Stimulated activated CD8-positive, alpha-beta memory T cell treated with anti-CD3 and anti-CD28 coated beads, Interleukin-2, amount 100 ng/mL, for 1 hour (primary cell): ENCODE measurements at places on chromosomes 12 and 14.
A peak's percentile ranks its signal among the peaks of the same experiment; 100 is the strongest.

- peak; percentile 82 for DNase-seq
These were observed at the start of gene SIRT4 for GRCh38 chr12:120301962-120302815. Gene SIRT4 (plus strand): TSS chr12:120302321. CDS start chr12:120303562, 1,241 bp downstream.

DNA sequence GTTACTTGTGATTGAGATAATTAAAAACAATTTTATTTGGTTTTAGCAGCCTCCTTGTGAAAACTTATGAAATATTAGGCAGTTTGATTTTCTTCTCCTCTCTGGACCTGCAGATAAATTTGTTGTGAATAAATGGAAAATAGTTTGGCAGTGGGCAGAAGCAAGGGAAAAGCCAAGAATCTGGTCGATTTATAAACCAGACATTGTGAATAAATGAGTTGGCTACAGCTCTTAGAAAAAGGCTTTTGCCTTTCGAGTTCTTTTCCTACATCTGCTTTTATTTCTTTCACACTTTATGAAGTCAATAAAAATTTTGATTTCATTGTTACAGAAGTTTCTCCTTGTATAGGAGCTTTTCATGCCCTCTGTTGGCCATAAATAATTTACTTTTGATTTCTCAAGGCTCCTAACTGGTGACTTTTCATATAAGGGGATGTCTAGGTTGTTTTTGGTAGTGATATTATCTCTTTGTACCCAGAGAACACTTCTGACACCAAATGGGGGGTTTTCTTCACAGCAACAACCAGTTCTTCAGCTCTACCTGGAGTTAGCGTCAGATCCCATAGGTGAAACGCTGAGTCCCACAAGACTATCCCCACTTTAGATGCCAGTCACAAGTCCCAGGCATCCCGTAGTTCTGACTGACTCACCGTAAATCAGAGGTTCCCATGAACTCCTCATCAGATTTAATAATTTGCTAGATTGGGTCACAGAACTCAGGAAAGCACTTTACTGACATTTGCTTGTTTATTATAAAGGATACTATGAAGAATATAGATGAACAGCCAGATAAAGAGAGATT lies 136.5 kb upstream of the DNM1L start:
- no peak for DNase-seq

DNA sequence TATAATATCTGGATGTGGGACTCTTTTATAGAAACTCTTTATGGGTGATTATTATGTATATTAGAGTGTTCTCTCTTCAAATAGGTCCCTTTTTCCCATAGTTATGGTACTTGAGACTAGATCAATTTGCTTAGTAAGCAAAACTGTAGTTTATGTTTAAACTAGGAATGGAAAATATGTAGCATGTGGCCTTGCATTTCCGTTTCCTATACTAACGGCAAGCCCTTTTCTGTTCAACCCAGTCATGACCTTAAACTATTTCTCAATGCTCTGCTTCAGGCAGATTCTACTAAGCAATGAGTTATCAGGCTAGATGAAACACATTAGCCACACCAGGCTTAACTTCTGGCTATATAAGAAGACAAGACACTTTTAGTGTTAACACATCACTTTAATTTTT lies 84.6 kb downstream of the OTOGL start:
- DNase-seq, result no peak

GRCh38 chr12:42002563-42002962 lies 142.1 kb downstream of the GXYLT1 start:
- DNase-seq, result no peak

- DNase-seq, result no peak
These were observed 962.6 kb upstream of the FBXO33 start for GRCh38 chr14:40394634-40395340.
